Islet precursor cell (in vitro differentiated cells): ENCODE measurements at places on chromosomes 11 and 22.

GRCh38 chr22:37971475-37972434 lies 12.6 kb downstream of the SOX10 start:
- DNase-seq, result no peak

DNA sequence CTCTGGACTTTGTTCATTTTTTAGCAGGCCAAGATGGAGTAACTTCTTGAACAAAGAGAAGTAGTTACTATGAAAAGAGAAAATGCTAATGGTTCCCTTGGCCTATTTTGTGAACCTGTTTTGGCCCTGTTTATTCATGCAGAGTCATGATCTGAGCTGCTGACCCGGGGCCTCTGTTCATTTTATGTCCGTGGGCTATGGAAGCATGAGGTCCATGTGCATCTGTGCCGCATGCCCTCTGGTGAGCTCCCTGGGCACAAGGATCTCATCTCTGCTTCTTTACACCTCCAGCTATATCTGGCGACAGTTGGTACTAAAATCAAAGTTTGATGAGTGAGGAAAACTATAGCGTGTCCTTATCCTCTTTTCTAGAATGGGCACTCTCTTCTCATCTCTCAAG lies 1.0 kb downstream of the PIWIL4 start:
- no peak for DNase-seq

GRCh38 chr11:40203606-40204005 lies 1255.8 kb downstream of the LRRC4C start:
- DNase-seq, result no peak

DNA sequence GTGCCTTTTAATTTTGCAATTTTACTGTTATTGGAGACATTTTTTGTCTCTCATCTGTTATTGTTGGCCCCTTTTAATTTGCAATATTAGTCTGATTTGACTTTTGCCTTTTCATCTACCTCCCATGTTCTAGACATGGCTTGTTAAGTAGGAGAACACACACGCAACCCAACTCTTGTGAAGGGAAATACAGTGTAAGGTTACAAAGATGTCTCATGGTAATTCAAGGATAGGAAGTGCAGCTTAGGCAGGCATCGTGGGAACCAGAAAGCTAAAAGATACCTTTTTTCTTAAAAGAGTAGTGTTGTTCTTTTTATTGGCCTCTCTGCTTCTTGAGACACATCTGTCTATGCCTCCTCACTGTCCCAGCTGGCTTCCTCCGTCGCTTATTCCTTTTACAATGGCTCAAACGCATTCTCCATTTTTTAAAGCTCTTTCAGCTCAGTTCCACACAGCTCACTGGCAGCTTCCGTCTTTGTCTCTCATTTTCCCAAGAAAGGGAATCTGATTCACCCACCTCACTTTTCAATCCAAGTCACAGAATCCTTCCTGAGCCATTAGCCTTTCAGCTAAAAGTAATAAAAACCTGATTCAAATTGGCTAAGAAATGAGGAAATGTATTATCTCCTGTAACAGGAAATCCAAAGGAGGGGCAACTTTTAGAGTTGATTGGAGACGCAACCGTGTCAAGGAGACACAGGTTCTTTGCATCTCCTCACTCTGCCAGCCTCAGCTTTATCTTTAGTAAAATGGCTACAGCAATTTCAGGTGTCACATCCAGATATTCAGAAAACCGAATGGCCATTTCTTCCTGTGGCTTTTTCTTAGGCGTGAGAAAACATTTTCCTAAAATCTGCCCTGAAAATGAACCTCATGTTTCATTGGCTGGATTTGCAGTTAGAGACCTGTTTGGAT lies 57.2 kb downstream of the SIK2 start:
- no peak for DNase-seq

GRCh38 chr11:70182266-70182665 lies 20.8 kb upstream of the FADD start:
- DNase-seq, result no peak

GRCh38 chr11:75893251-75893650 lies 78.2 kb downstream of the UVRAG start:
- DNase-seq, result no peak

- no peak for DNase-seq
These were observed 178.2 kb downstream of the LRRC4C start for GRCh38 chr11:41281131-41281742.

DNA sequence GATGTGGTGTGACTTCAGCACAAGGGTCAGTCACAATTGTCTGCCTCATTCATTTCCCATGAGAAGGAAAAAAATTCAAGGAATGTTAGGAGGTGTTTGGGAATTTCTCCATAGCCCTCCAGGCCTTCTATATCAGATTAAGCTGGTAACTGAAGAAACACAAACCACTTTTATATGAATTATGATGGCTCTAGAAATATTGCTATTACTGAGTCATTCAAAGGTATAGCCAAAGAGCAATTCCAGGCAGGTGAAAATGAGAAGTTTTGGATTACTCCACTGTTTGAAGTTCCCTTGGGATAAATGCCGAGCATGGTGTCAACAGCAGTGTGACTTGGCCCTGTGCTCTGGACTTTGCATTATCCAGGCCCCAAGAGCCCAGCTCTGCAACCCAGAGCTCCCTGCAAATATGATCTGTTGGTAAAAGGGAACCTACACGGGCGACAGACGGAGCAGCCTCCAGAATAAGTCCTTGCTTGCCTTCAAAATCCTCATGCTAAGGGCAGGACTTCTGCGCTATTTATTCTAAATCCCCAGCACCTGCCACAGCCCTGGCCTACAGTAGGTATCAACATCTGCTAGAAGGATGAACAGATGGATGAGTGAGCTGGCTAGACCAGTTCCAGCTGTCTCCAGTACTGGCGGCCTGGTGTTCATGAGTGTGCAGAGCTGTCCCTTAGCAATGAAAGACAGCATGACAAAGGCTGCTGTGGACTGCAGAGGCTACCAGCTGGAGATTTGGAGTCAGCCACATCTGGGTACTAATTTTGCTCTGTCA lies 67.5 kb upstream of the ZBED5 start:
- peak; percentile 71 for DNase-seq

GRCh38 chr22:36546932-36547331 lies 18.0 kb upstream of the EIF3D start:
- peak; percentile 90 for DNase-seq

DNA sequence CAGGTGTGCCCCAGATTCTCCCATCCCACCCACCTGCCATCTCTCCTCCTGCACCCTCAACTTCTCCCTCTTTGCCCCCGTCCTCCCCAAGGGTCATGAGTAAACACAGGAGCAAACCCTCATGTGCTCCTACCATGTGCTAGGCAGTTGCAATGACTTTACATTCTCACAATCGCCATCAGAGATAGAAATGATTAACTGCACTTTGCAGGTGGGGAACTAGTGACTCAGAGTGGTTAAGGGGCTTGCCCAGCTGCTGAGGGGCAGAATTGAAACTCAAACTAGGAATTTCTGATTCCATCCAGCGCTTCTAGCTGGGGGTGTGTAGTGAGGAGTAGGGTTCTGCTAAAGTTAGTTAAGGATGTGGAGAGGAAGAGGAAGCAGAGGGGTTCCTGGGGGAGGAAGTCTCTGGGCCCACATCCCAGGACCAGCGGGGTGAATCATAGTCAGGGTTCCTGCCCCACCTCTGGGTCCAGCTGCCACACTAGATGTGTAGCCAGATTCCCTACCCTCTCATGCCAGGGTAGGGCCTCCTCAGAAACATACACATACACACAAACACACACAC lies 16.0 kb upstream of the PRG2 start:
- no peak for DNase-seq

DNA sequence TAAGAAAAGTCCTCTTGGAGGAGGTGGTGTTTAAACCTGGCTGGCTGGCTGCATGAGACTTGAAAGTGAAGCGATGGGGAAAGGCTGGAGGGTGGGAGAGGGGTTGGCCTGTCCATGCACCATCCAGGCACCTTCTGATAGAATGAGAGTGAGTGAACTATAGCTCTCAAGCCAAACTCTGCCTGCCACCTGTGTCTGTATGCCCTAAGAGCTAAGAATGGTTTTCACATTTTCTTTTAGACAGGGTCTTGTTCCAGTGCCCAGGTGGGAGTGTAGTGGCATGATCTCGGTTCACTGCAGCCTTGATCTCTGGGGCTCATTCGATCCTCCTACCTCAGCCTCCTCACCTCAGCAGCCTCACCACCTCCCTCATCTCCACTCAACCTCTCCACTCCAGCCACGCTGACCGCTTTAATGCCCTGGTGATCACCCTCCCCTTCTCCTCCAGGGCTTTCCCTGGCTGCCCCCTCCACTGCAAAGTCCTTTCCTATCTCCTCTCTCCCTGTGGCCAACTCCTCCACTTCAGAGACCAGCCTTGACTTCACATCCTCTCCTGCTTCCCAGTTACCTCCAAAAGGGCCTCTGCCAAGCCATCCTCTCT lies 38.3 kb upstream of the DKK3 start:
- no peak for DNase-seq

- DNase-seq, result no peak
These were observed 39.3 kb upstream of the ZC3H12C start for GRCh38 chr11:110053848-110054414.

DNA sequence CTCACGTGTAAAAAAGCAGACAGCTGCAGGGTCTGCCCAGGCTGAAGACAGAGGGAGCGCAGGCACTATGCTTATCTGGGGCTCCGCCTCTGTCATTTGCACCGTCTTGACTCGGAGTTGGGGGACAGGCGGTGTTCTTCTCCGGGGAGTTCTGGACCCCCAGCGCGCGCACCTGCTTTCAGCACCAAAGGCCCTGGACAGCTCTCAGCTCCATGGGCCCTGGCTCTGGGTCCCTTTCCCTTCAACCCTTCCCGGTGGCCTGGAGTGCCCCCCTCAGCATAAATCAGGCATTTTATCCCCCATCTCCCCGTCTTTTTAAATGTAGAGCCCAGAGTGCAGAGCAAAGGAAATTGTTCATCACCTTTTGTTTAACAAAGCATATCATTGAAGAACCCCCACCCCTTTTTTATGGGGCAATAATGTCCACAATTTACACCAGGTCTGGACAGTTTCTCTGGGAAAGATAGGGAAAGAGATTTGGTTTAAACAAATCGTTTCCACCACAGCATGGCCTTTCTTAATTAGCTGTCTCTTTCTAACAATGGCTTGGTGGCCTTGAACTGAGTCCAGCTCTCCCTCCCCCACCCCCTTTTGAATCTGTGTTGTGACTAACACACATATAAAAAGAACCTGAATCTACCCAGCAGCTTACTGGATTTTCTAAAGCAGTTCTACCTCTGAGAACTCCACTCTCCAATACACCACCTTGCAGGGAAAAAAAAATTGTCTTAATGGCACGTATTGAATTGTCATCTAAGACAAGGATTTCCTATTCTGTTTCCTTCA lies 1.7 kb downstream of the SEZ6L start:
- DNase-seq, result peak; percentile 76

DNA sequence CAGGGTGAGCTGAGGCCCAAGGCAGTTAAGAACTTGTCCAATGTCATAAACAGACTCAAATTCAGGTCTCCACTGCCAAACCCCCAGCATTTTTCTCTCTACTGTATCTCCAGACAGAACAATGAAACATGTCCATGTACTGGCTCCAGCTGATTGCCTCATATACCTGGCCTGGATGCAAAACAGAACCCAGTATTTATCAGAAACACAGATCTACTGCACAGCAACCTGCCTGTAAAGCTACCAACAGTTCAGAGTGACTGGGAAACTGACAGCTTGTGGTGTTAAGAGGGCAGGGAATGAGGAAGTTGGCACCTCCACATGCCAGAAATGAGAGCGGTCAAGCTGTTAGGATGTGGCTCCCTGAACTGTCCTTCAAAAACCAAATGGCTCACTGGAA lies 41.6 kb downstream of the C11orf71 start:
- no peak for DNase-seq

DNA sequence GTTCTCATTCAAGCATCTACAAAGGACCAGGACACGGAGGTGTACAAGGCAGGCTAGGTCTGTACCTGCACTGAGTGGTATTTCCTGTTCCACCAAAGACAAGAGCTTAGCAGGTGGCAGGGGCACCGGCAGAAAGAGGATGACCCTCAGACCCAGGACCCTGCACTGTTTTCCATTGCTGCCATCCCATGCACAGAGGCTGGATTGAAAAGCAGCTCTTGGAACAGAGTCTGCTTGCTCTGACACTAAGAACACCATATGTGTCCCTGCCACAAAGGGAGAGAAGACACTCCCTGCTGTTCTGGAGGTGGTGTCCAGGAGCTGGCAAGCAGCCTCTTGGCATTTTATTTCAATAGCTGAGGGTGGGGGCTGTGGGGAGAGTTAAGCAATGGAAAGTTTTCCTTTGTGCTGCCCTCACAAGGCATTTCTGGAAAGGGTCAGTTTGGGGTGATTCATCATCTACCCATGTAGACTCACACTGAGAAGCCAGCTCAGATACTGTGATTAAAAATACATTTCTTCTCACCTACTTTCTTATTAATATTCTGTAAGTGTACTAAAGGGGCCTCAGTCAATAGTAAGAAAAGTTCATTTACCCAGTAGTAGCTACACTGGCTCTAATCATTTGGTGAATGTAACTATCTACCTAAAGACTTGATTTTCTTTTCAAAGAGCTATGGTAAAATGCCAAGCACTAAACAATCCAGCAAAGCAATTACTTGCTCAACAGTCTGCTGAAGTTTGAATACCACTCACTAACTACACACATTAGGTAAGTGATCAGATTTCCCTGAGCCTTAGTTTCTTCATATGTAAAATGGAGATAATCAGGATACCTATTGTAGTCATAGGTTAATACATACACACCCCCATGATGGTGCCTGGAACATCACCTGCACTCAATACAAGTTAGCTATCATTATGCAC lies 55.2 kb downstream of the SLC1A2 start:
- no peak for DNase-seq

DNA sequence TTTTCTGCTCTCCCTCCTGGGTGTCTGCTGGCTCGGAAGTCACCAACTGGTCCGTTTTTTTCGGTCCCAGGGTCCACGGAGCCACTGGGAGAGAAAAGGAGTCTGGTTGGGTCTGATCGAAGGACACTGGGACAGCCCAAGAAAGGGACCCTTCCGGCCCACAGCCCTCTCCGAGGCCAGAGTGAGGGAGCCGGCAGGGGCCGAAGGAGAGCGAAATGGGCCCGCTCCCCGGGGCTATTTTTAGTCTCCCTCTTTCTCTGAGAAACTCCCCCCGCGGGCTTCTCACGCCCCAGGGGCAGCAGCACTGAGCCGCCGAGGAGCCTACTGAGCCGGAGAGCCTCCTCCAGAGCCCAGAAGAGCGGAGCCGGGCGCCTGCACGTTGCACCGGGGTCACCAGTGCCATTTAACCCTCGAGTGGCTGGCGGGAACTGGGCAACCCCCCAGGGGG lies 1.9 kb downstream of the ESAM start:
- peak; percentile 57 for DNase-seq

- no peak for DNase-seq
These were observed 753.1 kb downstream of the TBC1D22A start for GRCh38 chr22:47515384-47516125.

GRCh38 chr11:117976445-117976844 lies 9.7 kb upstream of the IL10RA start:
- DNase-seq, result no peak

DNA sequence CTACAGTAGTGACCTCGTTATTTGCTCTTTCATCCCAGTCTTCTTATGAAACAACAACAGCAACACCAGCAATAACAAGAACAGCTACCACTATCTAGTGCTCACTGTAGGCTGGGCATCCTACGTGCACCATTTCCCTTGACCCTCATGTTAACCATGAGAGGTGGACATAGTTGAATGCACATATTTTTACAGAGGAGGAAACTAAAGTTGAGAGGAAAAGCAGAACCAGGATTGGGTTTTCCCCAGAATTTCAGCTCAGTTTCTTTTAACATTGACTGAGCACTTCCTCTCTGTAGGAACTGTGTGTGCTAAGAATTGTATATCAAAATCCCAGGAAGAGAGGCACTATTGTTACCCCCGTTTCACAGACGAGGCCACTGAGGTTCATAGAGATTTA lies 39.4 kb upstream of the TSPAN18 start:
- no peak for DNase-seq
